Stimulated activated CD4-positive, alpha-beta T cell treated with anti-CD3 and anti-CD28 coated beads, Interleukin-1b, Interleukin-23, amount 100 ng/mL, for 1 hour (primary cell): ENCODE measurements at places on chromosomes 7 and 10.

- no peak for DNase-seq
Measured at GRCh38 chr7:48938539-48939295, 14.4 kb downstream of the CDC14C start.

- no peak for DNase-seq
Measured at GRCh38 chr10:30155401-30155800, 96.0 kb upstream of the JCAD start.

DNA sequence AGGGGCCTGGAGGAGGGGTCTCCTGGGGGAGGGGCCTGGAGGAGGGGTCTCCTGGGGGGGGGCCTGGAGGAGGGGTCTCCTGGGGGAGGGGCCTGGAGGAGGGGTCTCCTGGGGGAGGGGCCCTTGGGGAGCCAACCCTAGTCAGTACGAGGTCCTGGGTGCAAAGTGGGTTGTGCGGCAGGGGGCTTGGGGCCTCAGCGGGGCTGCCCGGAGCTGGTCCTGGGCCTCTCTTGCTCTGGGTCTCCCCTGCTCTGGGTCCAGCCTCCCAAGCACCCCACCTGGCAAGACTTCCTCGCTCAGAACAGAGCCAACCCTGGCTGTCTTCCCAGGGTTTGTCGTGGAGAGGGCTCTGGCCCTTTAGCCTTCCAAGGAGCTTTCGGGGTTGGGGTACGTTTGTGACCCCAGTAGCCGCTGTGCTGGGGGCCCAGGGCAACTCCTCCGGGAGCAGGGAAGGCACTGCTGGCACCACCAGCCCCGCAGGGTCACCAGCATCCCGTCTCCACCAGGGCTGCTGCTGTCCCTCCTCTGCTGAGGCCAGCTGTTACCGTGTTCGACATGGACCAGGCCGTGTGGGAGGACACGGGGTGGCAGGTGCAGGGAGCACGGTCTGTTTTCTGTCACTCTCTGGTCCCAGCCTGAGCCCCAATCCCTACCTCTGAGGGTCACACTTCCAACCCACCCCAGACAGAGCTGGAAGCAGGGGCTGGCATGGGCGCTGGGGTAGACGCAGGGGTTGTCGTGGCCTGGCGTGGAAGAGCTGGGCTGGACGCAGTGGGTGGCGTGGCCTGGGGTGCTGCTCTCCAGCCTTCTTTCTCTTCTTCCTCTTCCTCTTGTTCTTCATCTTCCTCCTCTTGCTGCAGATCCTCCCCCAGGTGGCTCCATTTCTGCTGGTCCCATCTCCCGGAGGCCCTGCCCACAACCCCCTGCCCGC lies 22.8 kb downstream of the PWWP2B start:
- DNase-seq = no peak

DNA sequence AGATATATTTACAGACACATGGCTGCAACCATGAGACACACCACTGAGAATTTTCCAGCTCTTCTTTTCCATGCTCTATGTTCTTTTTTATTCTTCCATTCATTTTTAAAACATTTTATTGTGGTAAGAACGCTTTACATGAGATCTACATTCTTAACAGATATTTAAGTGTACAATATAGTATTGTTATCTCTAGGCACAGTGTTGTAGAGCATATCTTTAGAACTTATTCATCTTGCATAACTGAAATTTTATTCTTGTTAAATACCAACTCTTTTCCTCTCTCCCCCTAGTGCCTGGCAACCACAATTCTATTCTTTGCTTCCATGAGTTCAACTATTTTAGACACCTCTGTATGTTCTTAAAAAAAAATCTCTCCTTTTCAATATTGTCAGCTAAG lies 67.1 kb upstream of the HABP2 start:
- DNase-seq = no peak

DNA sequence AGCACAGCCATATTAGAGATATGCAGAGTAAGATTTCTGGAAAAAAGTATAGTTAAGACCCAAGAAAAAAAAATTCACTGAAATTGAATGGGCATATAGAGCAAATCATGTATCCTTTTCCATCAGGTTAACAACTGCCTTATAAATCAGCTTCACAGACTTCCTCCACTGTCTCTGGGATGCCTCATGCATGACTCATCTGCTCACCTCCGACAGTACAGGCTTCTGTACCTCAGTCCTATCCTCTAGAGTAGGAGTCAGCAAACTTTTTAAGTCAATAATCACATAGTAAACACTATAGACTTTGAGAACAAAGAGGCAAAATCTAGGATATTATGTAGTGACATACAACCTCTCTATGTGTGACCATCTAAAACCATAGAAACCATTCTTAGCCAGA lies 211.6 kb upstream of the SP8 start:
- DNase-seq = no peak

- DNase-seq = no peak
Measured at GRCh38 chr10:16988900-16989299, 140.7 kb downstream of the CUBN start.

- DNase-seq = no peak
Measured at GRCh38 chr10:62618576-62619412, 185.7 kb upstream of the ADO start.

- DNase-seq = no peak
Measured at GRCh38 chr7:18399436-18400235, 95.9 kb upstream of the HDAC9 start.

DNA sequence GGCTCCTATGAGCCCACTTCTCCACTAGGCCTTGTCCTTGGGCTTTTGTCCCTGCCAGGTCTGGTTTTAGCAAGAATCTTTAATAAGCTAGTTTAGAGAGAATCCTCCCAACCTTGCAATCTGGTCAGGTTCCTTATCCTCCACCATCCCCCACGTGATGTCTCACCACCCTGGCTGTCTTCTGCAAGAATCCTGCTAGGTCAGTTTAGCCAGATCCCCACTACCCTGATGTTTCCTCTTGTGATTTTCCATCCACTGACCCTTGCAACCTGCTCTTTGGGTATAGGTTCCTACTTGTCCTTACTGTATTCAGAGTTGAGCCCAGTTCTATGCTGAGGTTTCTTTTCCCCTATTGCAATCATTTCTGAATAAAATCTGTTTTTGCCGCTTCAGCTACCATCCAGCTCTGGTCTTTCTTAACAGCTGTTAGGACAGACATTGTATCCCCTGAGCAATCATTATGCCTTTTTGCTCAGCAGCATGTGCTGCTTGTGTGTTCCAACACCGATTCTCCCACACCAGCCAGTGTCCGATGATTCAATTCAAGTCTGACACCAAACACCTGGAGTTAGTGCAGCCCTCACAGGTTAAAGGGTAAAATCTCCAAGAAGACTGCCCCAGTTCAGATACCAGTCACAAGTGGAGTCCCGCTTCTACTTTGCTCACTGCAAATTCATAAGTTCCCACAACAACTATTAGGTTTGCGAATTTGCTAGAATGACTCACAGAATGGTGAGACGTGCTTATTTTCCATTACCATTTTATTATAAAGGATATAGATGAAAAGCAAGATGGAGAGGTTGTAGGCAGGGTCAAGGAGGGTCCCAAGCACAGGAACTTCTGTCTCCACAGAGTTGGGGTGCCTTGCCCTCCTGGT lies 62.2 kb upstream of the ADCY1 start:
- DNase-seq = no peak

DNA sequence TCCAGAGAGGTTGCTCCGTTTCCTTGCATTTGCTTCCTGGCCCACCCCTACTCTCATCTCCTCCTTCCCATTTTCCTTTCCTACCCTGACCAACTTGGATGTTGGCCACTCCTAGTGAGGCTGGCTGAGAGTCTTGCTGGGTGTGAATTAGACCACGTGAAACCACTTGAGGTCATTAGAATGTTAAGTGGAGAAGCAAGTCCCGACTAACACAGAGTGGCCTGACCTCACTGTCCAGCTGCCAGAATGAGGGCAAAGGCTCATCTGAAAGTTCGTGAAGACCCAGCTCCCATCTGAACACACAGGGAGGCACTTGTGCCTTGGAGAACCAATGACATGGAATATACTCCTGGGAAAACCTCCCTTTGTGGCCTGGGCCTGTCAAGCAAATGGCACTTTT lies 80.8 kb downstream of the WDR11 start:
- no peak for DNase-seq

- DNase-seq = no peak
Measured at GRCh38 chr7:146116521-146117222, at the start of gene CNTNAP2. TSS of gene CNTNAP2 (plus strand) at chr7:146116801. CDS start at chr7:146116877, 76 bp downstream.

DNA sequence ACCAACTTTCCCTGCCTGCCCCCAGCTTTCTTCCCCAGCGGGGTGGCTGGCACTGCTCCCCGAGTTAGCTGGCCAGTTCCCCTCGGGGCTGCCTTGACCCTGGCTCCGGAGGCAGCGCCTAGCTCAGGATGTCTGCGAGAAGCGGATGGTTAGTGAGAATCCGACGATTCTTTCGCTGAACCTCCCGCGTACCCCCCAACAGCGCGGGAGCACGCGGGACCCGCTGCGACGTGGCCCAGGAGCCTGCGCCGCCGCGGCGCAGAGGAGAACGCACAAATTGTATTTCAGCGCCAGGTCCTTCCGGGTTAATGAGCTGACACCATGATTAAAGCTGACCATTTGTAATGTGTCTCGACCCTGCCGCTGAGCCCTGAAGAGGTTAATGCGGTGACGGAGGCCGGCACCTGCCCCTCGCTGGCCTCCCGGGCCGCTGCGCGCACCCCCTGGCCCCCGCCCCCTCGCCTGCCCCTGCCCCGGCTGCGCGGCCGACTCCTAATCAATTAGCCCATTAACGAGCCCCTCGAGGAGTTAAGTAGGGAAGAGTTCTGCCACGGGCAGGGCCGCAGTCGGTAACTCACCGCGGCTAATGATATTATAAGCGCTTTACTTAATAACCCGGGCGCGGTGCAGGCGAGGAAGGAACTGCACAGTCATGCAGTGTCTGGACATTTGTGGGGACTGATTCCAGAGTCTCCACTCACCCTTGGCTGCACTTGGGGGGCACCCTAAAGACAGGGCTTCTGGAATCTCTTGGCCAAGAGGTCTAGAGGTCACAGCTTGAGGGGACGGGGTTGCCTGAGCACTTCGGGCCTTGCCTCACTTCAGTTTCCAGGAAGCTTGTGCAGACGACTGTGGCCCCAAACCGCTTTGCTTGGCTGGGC lies 1.7 kb upstream of the HMX2 start:
- DNase-seq = no peak
